ENCODE measurements at places on chromosomes 2 and 18.

GRCh38 chr18:9025091-9025838 is 77.2 kb upstream of the NDUFV2 start:
- no peak for DNase-seq

GRCh38 chr18:54949588-54949987 is 9.7 kb downstream of the CCDC68 start:
- no peak for DNase-seq

- DNase-seq = no peak
These were observed 11.2 kb downstream of the CFAP210 start for GRCh38 chr2:169683054-169683424.

- no peak for DNase-seq
These were observed 23.7 kb downstream of the METTL8 start for GRCh38 chr2:171410101-171410500.

- DNase-seq = no peak
These were observed 65.0 kb upstream of the HPCAL1 start for GRCh38 chr2:10237392-10238321.

DNA sequence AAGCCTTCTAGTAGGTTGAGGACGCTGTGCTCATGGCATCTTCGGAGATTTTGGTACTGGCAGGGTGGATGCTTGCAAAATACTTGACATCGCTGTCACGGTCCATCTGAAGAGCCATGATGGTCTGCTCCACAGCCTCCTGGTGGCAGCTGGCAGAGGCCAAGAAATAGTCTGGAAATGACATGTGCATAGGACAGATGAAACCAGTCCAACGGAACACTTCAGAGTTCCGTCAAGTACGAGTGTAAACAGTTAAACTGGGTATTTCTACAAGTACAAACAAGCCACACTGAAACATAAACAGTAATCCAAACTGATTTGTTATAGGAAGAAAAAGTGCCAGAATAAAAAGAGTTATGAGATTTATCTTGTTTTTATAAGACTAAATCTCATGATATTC is 66.6 kb downstream of the PPP4R1 start:
- DNase-seq = no peak

DNA sequence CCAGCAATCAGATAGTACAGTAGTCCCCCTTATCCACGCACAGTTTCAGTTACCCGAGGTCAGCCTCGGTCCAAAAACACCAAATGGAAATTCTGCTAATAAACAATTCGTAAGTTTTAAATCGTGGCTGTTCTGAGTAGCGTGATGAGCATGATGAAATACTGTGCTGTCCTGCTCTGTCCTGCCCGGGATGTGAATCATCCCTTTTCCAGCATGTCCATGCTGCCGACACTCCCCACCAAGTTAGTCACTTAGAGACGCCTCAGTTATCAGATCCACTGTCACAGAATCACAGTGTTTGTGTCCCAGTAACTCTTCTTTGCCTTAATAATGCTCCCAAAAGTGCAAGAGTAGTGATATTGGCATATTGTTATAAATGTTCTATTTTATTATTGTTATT is 62.1 kb downstream of the MEX3C start:
- DNase-seq = no peak

DNA sequence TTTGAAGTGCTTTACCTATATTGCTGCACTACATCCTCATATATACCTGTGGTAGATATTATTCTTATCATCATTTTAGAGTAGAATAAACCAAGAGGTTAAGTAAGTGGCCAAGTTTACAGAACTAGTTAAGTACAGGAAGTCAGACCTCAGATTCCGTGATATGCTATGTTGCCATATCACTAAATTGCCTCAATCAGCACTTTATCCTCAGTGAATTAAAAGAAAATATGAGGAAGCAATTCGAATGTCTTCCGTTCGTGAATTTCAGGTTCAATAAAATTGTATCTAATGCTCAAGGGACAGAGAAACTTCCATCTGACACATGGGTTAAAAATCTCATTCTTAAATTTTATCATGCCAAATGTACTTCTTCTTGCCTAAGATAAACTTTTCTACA is 848.6 kb downstream of the CPS1 start:
- no peak for DNase-seq
